ENCODE measurements at places on chromosomes 5 and 9. TPM values are rescaled to one million over a fixed set of nuclear protein-coding genes. Genes with fewer than 3 reads are reported as not detected.

Gene SOHLH1
- not detected for polyA plus RNA-seq

Gene TMEM141
- polyA plus RNA-seq: 94.8 TPM

Gene ZNF367
- polyA plus RNA-seq: 0.24 TPM

Gene HTR4
- polyA plus RNA-seq: 0.38 TPM
